Upper lobe of left lung (tissue), 6 donors: ENCODE measurements at places on chromosomes 1 and 21.
A peak's percentile ranks its signal among the peaks of the same experiment; 100 is the strongest.

GRCh38 chr21:34969423-34970166 is 79.5 kb downstream of the RUNX1 start:
- DNase-seq = no peak

DNA sequence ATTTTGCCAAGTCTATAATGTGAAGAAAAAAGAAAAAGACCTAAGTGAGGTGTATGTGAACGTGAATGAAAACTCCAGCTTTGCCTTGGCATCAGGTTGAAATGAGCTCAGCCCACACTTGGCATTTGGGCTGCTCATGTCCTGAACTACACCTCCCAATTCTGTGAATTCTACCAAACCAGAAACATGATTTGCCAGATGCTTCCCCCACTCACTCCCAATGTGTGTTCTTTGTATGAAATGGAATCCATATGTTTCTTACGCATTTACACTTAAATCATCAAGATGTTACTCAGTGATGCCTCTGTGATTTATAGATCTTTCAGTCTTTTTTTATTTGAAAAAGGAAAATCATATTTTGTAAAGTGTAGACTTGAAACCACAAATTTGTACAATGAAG is 32.8 kb upstream of the RUNX1 start:
- no peak for DNase-seq

DNA sequence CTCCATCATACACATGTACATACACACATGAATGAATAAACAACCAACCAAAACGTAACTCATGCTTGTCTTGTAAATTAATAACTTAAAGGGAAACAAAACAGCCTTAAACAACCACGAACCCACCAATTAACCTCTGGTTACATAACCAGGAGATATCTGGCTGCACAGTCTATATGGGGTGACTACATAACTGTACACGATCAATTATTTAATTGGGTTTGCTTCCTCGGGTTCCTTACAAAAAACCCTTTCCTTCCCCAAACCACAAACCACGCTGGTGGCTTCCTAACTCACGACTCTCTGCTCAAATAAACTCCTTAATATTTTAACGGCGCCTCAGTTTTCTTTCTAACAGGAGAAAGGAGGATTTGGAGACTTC is 744 bp downstream of the ZNF670 start:
- DNase-seq = no peak

DNA sequence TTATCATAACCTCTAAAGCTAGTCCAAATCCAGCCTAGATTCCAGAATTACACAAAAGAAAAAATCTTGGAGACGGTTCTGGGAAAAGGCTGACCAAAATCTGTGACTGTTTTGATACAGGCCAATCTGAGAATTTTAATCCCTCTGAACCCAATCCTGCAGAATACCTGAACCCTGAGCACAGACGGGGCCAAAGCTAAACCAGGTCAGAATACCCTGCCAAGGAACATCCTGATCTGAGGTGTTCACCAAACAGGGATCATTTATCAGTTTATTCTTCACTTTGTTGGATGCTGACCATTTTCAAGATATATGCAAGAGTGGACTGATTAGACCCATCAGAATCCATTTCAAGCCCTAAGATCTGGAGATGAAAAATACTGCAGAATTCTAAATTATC is 3.6 kb downstream of the RC3H1 start:
- no peak for DNase-seq

- no peak for DNase-seq
Measured at GRCh38 chr1:55192093-55192492, 23.1 kb downstream of the USP24 start.

- no peak for DNase-seq
Measured at GRCh38 chr1:202189918-202190715, 3.5 kb upstream of the LGR6 start.

DNA sequence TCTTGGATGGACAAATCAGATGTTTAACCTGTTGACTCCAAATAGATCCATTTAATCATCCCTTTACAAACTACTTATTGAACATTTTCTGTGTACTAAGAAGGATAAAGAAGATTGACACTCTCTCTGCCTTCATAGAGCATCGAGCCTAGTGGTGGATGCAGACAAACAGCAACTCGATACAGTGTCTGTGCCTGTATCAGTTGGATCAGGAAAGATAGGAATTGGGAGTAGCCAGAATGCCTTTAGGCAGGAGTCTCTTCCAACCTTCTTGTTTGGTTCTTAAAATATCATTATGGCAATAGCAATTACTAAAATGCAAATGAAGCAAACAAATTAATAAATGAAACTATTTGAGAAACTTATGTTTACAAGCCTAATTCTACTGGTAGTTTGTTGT is 89.0 kb upstream of the RAVER2 start:
- DNase-seq = no peak

- no peak for DNase-seq
Measured at GRCh38 chr1:22411589-22411988, 40.1 kb upstream of the ZBTB40 start.

- DNase-seq = no peak
Measured at GRCh38 chr1:179234863-179235262, 5.4 kb upstream of the ABL2 start.

GRCh38 chr1:46306159-46306530 is 2.6 kb downstream of the UQCRH start:
- DNase-seq = no peak

DNA sequence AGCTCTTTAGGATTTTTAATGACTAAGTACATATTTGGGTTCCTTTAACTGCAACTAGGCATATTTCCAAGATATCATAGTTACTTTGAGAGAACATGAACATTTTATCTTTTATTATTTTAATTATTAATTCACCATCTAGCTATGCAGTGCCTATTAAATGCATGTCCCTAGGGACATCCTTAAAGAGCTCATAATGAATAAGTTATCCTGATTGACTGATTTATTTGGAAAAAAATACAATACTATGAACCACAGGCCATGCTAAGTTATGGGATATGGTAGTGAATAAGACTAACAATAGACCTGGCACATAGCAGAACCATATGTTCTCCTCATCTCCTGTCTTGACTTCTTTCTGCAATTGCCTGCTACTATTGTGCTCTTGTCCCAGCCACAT is 16.4 kb upstream of the C1orf105 start:
- DNase-seq = no peak

DNA sequence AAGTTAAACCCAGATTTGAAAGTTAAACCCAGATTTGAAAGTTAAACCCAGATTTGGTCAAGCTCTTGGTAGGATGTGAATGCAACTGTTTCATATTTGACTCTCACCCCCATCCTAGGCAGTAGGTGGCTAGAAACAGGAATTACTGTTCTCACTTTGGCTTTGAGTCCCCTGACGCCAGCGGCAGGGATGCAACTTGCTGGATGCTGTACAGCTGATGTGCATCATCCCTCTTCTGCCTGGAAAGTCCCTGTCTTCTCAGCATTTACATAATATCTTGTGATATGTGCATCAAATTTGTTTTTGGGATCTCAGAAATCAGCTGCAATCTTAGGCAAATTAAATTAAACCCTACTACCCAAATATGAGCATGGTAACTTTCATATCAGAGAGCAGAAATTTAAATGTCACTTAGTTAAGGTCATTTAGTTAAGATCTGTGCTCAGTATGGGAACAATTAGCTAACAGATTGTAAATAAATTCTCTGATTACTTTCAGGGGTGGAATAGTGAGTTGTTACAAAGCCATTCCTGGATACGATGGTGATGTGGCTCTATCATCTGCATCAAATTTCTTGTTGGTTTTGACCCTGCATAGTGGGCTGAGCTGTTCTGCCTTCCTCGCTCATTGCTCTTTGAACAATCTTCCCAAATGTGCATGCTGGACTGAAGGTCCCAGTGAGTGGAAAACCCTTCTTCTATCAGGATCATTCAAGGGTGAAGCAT is 6.8 kb upstream of the HAO2 start:
- DNase-seq = no peak

DNA sequence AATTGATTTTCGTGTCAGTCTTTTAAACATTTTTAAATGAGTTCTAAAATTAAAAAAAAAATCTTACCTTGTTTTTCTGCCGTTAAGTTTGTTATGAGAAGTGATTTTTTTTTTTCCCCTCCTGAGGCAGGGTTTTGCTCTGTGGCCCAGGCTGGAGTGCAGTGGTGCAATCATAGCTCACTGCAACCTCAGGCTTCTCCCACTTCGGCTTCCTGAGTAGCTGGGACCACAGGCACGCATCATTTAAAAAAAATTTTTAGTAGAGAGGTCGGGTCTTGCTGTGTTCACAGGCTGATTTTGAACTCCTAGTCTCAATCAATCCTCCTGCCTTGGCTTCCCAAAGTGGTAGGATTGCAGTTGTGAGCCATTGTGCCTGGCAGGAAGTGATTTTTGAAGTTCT is 41.1 kb downstream of the MTR start:
- no peak for DNase-seq

DNA sequence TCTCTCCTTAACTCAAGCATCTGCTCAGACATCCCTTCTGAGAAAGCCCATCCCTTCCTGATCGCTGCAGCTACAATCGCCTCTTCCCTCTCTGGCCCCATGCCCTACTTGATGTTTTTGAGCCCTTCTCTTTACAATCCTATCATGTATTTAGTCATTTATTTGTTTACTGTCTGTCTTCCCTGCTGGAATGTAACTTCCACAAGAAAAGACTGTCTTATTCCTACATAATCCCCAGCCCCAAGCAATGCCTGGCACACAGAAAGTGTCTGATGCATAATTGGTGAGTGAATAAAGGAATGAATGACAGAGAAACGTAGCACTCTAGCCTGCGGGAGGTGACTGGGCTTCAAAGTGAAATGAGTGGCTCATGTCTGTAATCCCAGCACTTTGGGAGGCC is 25.4 kb downstream of the ECE1 start:
- DNase-seq = no peak

DNA sequence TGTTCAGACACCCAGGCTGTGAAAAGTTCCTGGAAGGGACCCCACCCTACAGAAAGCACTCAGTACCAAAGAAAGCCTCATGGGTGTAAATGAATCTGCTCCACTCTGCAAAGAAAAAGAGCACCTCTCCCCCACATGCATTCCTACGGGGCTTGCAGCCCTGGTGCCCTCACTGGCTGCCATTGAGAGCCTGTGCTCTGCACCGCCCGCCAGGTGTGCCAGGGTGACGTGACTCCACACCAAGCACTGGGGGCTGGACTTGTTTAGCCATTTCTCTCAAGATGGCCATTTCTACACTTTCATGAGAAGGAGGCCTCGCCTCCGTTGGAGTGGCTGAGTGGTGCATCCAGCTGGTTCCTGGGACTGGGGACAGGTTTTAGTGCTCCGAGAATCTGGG is 380.5 kb upstream of the VAMP3 start:
- no peak for DNase-seq

DNA sequence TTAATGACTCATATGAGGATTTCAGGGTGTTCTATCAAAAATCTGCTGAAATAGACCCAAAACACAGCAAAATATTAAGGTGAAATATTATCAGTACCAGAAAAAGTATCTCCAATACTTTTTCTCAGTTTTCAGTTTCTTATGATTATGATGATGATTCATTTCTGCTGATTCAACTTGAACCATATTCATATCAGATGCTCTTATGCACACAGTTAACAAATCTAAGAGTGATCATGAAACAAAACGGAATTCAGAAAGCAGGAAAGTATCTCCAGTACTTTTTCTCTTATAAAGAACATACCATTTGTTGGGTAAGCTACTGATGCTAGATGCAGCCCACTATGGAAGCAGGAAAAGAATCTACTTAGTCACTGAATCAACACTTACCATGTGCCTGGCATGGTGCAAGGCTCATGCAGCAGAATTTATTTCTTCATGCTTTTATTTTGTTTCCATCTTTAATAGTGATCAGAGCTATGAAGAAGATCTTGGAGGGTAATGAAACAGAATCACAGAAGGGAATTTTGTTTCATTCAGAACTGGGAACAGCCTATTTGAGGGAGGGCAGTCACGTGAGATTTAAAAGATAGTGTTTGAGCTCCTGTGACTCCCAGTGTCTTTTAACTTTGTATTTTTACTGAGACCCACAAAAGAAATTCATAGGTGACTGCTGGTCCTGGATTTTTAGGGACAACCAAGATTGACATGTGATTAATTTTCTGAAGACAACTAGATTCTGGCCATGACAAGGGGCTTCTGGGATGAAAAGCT is 480.6 kb downstream of the SETD4 start:
- DNase-seq = no peak

GRCh38 chr1:3074800-3075199 is 5.8 kb downstream of the PRDM16 start:
- peak; percentile 82 for DNase-seq

DNA sequence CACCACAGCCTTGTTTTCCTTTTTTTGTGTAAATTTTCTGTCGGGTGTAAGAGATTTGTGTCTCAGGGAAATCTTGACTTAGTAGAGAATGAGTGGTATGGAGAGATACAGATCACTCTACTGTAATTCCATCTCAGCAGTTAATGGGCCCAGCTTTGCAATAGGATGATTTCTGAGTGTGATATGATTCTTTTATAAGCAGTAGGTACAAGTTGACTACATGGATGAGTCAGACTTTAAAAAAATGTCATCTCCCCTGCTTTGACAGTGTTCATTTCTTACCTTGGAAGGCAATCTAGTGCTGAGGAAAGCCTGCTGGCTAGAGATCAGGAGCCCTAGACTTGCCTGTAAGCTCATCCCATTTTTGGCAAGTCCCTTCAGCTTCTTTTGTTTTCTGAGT is 261.9 kb downstream of the RYR2 start:
- no peak for DNase-seq

DNA sequence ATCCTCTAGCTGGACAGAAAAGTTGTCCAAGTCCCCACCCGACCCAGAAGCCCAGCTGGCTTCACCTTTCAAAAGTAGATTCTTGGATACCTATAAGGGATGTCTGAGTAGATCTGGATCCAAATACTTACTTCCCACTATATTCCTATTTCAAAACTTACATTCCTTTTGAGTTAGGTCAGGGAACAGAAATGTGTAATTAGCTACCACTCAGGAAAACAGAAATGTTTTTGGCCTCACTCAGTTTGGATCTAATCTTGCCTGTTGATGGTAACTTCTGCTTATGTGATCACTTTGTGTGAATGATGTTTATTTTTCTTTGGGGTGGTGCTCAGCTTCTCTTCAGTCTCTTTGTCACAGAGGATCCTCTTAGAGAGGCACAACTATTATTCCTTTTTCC is 814.4 kb upstream of the RGS18 start:
- DNase-seq = no peak

DNA sequence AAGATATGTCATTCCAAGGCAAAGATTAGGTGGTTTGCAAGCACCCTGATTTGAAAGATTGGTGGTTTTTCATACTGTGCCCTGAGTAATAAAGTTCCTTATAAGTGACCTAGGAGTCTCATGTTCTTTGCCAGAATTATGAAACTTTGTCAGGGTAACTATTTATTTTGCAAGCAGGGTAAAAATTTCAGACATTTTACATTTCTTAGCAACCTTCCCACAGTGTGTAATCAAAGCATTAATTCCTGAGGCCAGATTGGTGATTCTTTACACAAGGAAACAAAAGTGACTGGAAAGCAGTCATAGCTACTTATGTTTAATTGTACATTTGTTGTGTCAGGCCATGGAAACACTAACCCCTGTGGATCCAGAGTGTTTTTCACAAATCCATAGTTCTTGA is 998.0 kb upstream of the B3GALT2 start:
- no peak for DNase-seq
